ENCODE measurements at places on chromosomes 6 and 20.
A peak's percentile ranks its signal among the peaks of the same experiment; 100 is the strongest.

DNA sequence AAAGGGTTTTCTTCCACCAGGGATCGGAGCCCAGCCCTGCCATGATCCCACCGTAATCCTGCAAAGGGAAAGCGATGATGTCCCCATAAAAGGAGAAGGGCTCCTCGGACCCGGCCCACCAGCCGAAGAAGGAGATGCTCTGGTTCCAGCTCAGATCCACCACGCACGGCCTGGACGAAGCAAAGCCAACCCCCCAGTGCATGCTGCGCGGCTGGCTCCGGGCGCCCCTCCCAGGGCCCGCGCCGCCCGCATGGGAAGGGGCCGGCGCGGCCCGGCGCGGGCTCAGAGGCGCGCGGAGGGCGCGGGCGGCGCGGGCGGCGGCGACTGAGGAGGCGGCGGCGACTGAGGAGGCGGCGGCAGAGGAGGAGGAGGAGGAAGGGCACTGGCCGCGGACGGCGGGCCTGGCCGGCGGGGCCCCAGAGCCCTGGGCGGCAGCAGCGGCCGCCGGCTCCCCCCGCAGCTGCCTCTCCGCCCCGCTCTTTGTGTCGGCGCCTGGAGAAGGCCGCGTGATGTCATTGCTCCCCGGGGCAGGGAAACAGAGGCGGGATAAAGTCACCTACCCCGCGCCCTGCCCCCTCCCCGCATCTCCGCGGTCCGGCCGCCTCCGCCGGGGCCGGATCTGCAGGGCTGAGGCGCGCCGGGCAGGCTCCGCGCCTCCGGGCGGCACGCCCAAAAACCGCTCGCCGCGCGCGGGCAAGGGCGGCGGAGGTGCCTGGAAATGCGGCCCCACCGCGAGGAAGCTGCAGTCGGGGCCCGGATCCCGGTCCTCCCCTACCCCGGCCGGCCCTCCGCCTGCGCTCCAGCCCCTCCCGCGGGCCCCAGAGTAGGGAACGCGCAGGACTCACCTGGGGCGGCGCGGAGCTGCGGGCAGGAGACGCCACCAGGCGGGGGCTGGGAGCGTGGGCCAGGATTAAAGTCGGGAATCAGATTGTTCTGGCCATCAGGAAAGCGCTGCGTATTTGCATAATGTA, at the start of gene FAXC:
TSS of gene FAXC (minus strand) at position 504 of the 971 bp plus-strand sequence. CDS start at position 202, 302 bp downstream.
- DNase-seq: peak; percentile 19

- no peak for DNase-seq
Observed at GRCh38 chr6:130514712-130515111, 148.9 kb downstream of the TMEM200A start.

- no peak for DNase-seq
Observed at GRCh38 chr20:25258476-25258805, 10.6 kb downstream of the PYGB start.

- DNase-seq: no peak
Observed at GRCh38 chr6:159866286-159867247, 24.2 kb upstream of the MAS1 start.

DNA sequence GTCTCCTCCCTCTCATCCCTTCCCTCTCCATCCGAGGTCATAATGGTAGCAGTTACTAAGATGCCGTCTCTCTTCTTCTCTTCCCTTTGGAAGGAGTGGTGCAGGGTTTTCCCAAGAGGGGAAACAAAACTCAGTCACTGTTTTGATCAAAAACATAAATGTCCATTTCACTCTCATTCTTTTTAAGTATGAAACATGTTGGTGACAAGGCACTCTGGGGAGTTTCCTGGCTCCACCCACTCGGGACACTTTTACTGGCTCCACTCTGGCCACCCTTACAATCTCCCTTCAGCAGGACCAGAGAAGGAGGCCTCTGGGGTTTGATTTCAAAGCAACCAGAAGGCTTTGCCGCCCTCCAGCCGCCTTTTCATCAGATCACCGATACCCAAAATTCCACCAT, 57.0 kb downstream of the FGD2 start:
- DNase-seq: no peak

GRCh38 chr6:38156818-38157565, 337.5 kb downstream of the ZFAND3 start:
- DNase-seq: no peak

DNA sequence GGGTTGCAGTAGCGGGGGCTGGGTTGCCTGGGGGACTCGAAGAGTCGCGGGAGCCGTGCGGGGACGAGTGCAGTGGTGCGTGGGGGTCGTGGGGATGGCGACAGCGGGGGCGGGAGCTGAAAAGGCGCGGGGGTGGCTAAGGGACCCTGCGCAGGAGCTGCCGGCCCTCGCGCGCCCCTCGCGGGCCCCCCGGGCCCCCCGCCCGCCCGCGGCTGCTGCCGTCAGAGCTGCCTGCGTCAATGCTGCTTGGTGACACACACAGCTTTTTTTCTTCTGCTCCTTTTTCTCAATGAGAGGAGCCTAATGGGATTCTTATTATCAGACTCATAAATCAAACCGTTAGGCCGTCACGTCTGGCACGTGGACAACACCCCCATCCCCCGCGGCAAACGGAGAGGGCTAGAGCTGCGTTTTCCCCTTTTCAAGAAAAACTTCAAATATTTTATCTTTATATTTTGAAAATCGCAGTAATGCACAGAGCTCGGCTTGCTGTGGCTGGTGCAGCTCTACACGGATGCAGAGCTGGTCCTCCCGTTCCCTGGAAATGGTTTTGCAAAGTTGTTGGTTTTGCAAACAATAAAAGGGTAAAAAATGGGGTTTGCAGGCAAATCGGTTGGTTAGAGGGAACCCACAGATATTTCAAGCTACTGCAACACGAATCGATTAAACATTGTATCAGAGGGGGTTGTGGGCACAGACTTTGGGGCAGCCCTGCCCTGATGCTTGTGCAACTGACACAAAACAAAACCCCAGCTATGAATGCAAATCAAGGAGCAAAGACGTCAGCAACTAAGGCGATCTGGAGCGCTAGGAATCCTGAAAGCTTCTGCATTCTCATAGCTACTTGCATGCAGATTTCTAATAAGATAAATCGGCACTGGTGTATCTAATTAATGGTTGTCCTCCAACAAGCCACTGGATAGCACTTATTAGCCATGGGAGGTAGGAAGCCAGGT, 161.4 kb downstream of the TBXT start:
- peak; percentile 70 for DNase-seq

DNA sequence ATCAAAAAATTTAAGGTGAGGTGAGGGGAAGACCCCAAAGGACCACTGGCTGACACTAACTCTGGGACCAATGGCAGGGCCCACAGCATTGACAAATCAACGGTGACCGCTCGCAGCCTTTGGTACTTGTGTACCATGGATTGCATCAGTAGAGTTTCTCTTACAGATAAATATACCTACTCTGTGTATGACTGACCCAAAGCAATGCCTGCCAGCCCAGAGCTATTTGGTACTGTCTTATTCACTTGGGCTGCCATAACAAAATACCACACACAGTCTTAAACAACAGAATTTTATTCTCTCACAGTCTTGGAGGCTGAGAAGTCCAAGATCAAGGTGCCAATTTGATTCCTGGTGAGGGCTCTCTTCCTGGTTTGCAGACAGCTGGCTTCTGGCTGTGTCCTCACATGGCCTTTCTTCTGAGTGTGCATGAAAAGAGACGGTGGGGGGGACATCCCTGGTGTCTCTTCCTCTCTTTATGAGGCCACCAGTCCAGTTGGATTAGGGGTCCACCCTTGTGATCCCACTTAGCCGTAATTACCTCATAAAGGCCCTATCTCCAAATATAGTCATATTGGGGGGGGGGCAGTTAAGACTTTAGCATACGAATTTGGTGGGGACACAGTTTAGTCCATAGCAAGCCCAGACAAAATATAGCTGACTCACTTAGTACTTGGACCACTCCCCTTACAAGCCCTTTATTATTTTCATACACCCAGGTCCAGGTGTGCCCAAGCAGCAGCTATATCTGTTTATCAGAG, 336.3 kb downstream of the CD83 start:
- no peak for DNase-seq

DNA sequence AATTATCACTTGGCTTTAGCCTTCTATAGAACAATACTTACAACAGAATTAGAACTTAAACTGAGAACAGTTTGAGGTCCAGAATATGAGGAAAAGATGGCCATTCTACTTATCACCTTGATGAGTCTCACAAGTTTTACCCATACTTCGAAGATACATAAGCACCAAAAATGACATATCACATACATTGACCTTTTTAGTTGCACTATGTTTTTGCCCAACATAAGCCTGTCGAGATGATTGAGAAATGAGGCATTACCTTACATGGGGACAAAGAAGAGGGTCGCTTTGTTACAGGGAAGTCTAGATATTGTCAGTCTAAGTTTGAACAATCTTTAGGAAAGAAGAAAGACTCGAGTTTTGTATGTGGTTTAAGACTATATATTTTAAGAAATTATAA, 48.4 kb upstream of the MEI4 start:
- DNase-seq: no peak

DNA sequence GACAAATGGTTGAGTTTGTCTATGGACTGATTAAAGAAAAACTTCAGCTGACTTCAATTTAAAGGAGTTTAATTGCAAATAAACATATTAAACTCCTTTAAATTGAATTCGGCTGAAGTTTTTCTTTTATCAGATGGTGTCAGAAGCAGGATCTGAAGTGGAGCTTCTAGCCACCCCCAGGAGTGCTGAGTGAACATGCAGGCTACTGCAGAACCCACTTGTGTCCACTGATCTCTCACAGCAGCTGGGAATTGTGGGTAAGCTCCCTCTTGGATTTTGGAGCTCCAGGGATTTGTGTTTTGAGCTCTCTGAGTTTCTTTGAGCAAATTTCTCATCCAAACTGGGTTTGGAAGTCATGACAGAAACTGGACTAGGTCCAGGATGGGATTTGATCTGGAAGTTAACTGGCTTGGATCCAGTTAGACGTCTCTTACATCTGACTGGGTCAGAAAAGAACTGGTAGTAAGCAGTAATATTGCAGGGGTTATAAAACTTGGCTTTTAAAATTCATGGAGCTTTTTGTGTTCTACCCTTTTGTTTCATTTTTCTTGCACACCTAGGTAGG, 95.8 kb upstream of the UST start:
- DNase-seq: no peak

DNA sequence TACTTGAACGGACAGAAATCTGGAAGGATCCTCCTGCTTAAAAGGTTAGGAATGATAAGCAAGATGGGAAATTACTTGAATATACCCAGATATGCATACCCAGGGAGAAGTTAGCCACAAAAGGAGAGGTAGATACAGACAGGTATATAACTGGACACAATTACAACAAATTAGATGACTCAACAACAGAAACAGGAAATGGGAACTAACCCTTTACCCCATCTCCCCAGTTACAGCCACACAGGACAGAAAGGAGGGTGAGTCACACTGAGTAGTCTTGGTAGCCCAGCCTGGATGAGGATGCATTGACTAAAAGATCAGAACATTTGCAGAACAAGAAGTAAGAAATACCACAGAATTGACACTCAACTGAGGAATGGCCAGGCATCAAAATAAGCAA, 61.2 kb downstream of the C6orf52 start:
- DNase-seq: no peak

- no peak for DNase-seq
Observed at GRCh38 chr6:115004982-115005381, 662.2 kb upstream of the HS3ST5 start.

DNA sequence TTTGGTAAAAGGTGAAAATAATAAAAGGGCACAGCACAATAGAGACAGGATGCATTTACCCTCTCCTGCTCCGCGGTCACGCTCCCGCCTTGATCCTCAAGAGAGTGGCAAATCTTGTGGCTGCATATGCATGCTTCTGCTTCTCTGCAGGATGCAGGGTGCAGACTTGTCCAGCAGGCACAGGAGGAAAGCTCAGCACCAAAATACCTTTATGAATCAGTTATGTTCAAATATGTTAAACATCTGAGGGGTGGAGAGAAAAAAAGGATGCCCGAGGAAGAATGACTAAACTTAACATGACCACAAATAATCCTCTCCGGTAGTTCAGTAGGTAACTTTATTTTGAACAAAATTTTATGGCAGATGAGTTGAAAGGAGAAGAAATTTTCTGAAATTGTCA, 366.1 kb upstream of the SOX4 start:
- DNase-seq: no peak

- DNase-seq: no peak
Observed at GRCh38 chr6:104623052-104623690, 236.5 kb downstream of the HACE1 start.

- no peak for DNase-seq
Observed at GRCh38 chr6:18101271-18101670, 21.2 kb downstream of the NHLRC1 start.

- DNase-seq: no peak
Observed at GRCh38 chr6:24926192-24926591, 9.6 kb downstream of the RIPOR2 start.

DNA sequence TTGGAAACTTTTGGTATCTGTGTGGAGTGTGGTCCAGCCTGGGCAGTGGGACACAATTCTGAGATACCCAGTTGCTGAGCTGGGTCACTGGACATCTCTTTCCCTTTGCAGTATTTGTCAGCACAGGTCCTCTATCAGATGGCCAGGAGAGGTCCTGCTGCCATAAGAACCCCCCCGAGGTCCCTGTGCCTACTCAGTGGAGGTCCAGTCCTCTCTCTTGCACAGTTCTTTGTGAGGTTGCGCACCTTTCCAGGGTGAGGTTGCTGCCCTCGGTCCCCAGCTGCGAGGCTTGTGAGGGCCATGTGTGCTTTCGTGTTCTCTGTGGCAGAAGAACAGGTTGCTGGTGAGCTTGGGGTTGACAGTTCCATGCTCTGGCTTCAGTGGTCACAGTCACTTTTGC, 320.6 kb downstream of the QKI start:
- DNase-seq: no peak

- DNase-seq: no peak
Observed at GRCh38 chr6:42419490-42420280, 32.0 kb downstream of the TRERF1 start.

GRCh38 chr6:166476061-166476591, 93.4 kb upstream of the MPC1 start:
- no peak for DNase-seq

DNA sequence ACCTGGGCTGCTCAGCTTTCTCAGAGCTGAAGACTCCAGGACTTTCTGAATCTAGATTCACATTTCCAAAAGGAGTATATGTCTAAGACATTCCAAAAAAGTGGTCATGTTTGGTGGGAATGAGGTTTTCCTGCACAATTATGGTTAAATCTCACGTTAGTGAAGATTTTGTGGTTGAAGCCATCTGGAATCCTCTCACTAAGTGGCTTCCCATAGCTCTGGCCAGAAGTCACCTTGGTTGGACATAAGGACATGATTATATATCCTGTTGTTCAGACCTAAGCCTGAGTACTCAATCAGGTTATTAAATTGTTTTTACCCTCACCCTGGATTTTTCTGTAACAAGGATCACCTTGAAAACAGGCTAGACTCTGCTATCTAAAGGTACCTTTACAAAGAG, 176.1 kb upstream of the PLN start:
- DNase-seq: no peak

All from posterior cingulate gyrus (tissue), 11 donors.